ENCODE measurements at places on chromosomes 2 and 18. TPM values are rescaled to one million over a fixed set of nuclear protein-coding genes. Genes with fewer than 3 reads are reported as not detected.

Gene UGT1A5
- not detected for total RNA-seq

Gene GPR45
- total RNA-seq: not detected

Gene GALNT5
- total RNA-seq: not detected

Gene POTEC
- total RNA-seq: not detected

Gene RAD51AP2
- not detected for total RNA-seq

Gene ABCB11
- total RNA-seq: 0.05 TPM

Gene SULT1C2
- not detected for total RNA-seq

Gene ANO7
- total RNA-seq: 0.61 TPM

Gene TMEM178A
- not detected for total RNA-seq

Gene PRSS56
- not detected for total RNA-seq

Gene PLGLB1
- total RNA-seq: 4.0 TPM

Gene TMEM17
- total RNA-seq: not detected

Gene ZFAND2B
- 44.2 TPM for total RNA-seq

Gene SCN3A
- total RNA-seq: not detected

Gene OR6B2
- not detected for total RNA-seq

Gene IWS1
- total RNA-seq: 47.6 TPM

Gene WIPF1
- total RNA-seq: 588 TPM

Gene SH3BP4
- 0.12 TPM for total RNA-seq

Gene TFPI
- not detected for total RNA-seq

Gene ZNF521
- not detected for total RNA-seq

Gene STPG4
- total RNA-seq: 0.22 TPM

Gene GALR1
- total RNA-seq: not detected

Gene RNU2-63P
- 16.7 TPM for total RNA-seq

Gene GAD1
- 5.1 TPM for total RNA-seq

Gene AP1S3
- total RNA-seq: 9.8 TPM

Gene AOX1
- 0.32 TPM for total RNA-seq

Gene LRATD1
- not detected for total RNA-seq

Gene UPP2
- 0.07 TPM for total RNA-seq

Gene COLEC12
- total RNA-seq: not detected

Gene SPATA3
- total RNA-seq: not detected

Gene BCL2
- total RNA-seq: 141 TPM

Gene FEV
- total RNA-seq: not detected

Gene PDCD1
- total RNA-seq: 8.9 TPM

Gene CAVIN2
- not detected for total RNA-seq

Measured in T-helper 1 cell treated with Interleukin-12 subunit alpha and Interleukin-12 subunit beta and Interleukin-4 antibody, amounts not matched to agents 30 ng/mL and 1 ng/mL, for 36 hours (primary cell).